ENCODE measurements at places on chromosomes 6 and 20.

DNA sequence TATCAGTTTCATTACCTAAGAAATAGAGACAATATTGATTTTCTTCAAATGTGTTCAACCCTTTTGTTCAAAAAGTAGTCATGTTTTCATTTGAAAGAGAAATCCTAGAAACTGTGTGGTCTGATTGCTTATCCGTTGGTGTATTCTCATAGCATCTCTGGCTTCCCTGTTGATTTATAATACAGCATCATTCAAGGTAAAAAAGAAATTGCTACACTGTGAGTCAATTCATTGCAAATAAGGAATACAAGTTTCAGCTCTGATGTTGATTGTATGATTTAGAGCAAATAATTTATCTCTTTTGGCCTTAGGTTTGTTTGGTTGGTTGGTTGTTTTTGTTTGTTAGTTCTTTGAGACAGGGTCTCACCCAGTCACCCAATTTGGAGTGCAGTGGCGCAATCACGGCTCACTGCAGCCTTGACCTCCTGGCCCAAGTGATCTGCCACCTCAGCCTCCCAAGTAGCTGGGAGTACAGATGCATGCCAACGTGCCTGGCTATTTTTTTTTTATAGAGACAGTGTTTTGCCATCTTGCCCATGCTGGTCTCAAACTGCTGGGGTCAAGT, 185.5 kb upstream of the TNFAIP3 start:
- no peak for DNase-seq

GRCh38 chr20:47430862-47431588, 70.7 kb upstream of the NCOA3 start:
- DNase-seq, result no peak

DNA sequence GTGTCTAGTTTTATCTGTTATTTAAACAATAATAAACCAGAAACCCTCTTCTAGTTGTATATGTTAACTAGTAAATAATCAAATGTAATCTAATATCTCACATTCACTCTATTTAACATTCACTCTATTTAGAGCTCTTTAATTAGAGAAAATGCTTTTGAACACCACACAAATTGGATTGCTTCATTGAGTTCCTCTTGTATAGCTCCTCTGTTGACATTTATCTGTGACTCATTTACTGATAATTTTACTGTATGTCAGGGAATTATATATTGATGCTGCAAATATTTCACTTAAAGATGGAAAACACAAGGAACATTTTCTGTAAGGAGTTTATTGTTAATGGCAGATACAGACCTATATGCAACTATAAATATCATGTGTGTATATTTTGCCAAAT, 594.6 kb downstream of the COL12A1 start:
- no peak for DNase-seq

DNA sequence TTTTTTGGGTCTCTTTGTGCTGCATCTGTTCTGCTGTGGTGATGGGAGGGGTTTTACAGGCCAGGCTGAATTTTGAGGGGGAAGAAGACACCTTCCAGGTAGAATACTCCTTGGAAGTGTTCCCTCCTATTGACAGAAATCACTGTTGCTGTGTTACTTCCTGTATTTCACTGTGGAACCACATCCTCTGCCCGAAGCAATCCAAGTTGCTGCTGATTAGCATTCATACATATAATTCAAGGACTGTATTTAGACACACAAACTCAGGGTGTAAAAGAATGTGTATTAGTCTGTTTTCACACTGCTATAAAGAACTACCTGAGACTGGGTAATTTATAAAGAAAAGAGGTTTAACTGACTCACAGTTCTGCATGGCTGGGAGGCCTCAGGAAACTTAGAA, 50.6 kb upstream of the TMEM244 start:
- DNase-seq, result no peak

DNA sequence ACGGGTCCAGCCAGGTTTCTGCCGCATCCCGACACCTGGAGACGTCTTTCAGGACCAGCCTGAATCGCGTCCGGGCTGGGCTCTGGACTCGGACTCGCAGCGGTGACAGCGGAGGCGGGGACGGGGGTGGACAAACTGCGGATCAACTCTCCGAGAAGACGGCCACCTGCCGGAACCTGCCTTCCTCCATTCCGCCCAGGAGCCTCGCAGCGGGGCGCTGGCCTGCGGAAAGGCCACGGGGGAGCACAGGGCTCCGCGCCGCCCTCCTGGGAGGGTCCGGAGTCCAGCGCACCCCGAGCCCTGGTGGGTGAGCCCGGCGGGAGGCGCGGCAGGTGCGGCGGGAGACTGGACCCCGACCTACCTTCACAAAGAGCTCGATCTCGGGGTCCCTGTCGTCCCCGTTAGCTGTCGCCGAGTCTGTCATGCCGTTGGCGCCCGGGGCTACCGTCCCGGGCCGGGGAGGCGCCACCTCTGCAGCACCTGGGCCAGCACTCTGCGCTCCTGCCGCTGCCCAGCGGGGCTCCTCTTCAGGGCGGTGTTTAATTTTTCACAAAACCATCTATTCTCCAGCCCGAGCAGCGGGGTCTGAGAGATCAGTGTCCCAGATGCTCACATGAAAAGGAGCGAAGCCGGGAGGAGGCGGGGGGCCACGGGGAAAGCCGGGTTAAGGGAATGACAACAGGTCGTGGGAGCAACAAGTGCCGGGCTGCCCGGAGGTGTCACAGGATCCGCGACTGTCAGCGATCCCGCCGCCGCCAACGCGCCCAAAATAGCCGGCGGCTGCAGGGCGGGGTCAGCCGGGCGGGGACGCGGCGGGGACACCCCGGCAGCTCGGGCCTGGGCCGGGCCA, at the start of gene CLIC5:
CLIC5 (minus strand) TSS at position 742 of the 850 bp plus-strand sequence; CDS start at position 424, 318 bp downstream.
- DNase-seq, result no peak

DNA sequence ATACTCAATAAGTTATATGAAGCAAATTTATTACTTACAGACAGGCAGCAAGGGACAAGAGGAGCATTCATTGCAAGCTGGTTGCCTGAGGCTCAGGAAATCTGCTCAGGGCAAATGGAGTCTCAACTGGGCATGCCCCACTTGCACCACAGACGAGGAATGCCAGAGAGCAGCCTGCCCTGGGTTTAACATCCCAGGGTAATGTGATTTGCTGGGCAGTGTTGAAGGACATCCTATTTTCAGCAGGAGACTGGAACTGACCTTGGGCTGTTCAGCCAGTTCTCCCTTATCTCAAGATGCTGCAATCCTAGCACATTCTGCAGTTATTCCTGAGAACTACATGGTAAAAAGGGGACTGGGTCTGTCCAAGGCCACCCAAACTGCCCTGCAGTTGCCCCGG, 3.8 kb upstream of the ENTPD6 start:
- DNase-seq, result no peak

DNA sequence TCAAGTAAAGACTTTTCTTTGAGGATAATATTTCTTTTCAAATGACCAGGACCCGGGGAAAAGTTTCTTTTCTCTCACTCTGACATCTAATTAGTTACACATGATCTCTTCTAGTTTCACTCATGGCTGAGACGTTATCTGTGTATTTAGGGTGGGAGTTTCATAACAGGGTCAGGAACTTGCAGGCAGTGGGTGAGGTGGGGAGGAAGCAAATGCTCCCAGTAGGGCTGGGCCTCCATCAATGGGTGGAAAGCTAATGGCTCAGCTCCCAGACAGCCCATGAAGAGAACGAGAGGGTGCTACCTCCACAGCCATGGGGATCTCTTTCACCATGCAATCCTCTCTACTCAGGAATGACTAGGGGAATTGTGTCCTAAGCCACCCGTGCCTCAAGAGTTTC, 119.3 kb downstream of the F13A1 start:
- DNase-seq, result no peak

GRCh38 chr6:108403236-108403635, 108.4 kb downstream of the AFG1L start:
- DNase-seq, result no peak

DNA sequence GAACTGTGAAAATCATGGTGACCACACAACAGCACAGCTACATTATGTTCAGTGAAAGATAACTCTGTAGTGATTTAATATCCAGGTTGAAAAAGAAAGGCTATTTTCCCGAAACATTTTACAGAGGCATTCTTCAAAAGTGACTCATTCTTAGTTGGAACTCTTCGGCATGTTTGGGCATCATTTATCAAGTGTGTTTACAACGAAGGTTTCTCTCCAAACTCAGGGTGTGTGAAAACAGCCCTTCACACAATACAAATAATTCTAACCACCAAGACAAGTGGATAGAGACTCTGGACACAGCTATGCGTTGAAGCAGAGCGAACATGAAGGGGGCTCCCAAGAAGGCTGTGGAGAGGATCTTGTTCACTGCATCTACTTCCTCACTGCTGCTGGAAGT, 57.6 kb downstream of the CBLN4 start:
- no peak for DNase-seq

DNA sequence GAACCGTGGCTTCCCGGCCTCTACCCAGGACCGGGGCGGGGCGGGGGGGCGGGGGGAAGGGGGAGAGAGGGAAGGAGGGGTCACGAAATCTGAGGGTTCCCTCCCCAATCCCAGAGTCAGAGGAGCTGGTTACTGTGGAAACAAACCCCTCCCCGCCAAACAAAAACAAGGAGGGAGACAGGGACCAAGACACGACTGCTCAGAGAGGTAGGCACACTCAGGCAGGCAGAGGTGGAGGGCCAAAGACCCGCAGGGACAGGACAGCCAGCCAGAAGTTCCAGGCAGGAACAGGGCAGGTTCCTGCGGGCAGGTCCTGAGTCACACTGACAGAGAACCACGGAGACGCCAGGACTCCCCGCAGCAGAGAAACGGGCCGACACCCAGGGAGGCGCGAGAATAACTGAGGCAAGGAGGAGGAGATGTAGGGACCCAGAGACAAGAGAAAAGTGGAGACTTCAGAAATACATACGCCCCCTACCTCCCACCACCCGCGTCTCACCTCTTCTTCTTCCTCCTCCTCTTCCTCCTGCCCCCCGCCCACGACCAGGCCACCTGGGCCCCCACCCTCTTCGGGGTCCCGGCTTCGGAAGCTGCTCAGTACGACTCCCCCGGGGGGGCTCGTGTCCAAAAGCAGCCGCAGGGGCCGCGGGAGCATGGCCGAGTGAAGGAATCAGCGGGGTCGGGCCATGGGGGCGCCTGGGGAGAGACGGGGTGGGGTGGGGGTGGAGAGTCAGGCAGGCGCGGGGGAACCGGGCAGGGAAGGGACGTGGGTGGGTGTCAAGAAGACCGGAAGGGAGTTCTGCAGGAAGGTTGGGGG, 578 bp downstream of the RGL2 start:
- DNase-seq, result no peak

DNA sequence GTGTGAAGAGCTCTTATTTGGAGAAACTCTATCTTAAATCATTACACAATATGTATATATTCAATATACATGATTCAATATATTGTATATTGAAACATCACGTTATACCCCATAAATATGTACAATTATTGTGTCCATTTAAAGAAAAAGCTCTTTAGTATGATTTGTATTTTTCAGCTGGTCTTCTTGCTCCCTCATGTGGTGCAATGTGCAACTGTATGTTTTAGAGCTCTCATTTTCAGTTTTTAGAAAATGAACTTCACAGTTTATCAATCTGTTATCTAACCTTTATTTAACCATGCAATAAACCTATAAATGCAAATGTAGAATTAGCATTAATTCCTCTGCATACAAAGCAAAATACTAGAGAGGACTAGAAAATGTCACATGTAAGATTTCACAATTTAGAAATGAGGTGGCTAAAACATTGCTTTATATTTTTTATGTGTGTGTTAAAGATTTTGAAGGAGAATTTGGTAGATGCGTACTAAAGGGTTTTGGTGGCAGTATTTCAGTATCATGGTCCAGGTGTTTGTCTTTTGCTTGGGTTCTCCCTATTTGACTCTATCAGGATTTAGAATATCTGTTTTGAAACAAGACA, 167.1 kb downstream of the PHF3 start:
- DNase-seq, result no peak

All from hypothalamus (tissue), 51 donors.